ENCODE measurements at places on chromosomes 5 and 9.

GRCh38 chr5:65742565-65743231 is 20.7 kb downstream of the NLN start:
- DNase-seq = no peak

GRCh38 chr5:143390258-143390657 is 13.2 kb downstream of the NR3C1 start:
- DNase-seq = no peak

GRCh38 chr5:44454002-44454401 is 64.8 kb upstream of the FGF10 start:
- no peak for DNase-seq

DNA sequence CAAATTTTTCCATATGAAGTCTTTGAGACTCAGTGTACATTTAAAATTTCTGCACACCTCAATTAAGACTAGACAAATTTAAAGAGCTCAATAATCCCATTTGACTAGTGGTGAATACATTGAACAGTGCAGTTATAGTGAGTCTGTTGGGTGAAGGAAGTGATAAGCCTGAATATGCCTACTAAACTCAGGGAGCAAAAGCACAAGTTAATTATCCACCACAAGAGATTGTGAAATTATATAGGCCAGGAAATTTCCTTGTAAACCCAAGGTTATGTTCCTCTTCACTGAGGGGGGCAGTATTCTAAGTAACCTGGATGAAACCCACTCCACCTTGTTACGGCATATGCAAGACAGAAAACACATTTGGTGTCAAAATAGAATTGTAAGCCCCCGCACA is 612.9 kb upstream of the DAB2 start:
- no peak for DNase-seq

GRCh38 chr5:28850320-28850921 is 1812.0 kb upstream of the CDH9 start:
- DNase-seq = no peak

GRCh38 chr5:180611140-180611850 is 20.0 kb upstream of the SCGB3A1 start:
- no peak for DNase-seq

- DNase-seq = no peak
These were observed 188.2 kb downstream of the CCDC171 start for GRCh38 chr9:15741015-15741414.

GRCh38 chr9:130372057-130372456 is 72.7 kb upstream of the ASS1 start:
- DNase-seq = no peak

- no peak for DNase-seq
These were observed 3.6 kb upstream of the SNAPC4 start for GRCh38 chr9:136403538-136403914.

GRCh38 chr9:124392871-124393460 is 22.3 kb downstream of the PSMB7 start:
- no peak for DNase-seq

- no peak for DNase-seq
These were observed 36.0 kb upstream of the GLIPR2 start for GRCh38 chr9:36100532-36100931.

DNA sequence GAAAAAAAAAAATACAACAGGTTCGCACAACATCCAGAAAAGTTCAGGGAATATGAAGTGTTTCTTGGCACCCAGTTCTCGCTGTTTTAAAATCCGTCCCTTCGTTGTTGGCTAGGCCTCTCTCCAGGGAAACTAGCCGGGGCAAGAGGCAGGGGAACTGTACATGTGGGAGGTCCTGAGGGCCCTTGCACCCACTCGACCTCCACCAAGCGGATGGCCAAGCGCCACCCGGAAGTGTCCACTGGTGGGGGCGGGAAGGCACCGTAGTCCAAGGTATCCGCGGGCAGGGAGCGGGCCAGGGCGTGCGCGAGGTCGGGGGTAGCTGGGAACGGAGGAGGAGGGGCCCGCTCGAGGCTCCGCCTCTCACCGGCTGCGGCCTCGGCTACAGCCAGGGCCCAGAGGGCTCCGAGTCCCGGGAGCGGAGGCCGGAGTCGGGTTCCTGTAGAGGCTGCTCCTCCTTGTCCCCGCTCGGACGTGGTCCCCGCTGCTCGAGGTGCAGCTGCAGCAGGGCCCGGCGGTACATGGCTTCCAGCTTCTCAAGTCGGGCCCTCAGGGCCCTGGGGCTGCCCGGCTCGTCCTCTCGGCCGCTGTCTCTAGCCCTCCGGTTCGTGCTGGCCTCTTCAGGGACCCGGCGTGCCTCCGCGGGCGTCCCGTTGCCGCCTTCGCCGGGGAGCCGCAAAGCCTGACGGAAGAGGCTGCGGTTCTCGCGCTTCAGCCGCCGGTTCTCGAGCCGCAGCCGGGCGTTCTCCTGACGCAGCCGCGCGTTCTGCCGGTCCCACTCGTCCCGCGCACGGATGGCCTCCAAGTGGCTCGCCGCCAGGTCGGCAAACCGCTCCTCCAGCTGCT is 720 bp downstream of the TUSC1 start:
- peak; percentile 62 for DNase-seq

DNA sequence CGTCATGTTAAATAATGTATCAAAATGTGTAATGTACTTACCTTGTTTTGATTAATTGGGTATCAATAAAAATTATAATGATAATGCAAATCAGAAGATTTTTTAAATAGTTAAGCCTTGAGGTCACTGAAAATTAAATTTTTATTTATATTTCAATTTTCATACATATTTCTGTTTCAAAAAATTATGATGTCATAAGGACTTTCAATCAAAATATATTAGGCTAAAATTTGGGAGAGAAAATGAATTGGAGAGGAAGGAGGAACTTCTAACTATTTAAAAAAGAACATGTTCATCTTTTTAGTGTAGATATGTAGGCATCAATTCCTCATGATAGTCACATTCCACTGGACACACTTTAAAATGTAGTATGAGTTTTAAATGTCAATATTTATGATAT is 29.1 kb upstream of the ERAP1 start:
- no peak for DNase-seq

- no peak for DNase-seq
These were observed 95.7 kb downstream of the TRPM3 start for GRCh38 chr9:71025728-71026127.

DNA sequence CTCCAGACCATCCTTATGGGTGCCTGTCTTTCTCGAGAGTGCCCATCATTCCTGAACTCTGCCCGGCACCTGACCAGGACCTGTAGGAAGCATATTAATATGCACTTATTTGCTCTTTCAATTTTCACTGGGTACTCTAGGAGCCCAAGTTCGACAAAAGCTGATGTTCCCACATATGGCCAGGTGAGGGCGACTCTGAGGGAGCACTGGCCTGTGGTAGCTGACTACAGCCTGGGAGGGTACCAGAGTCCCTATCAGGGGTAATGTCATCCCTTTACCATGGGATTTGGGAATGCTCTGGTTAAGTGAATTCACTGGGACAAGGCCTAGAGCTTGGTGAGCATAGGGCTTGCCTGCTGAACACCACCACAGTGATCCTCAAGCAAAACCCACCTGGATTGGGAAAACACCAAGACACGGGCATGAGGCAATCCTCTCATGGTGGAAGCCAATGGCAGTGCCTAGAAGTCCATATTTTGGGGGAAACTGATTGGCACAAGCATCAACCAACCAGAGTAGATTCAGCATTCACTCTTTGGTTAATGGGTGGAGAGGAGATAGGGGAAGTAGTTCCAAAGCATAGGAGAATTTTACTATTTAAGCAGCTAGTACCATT is 112.2 kb downstream of the MTX3 start:
- DNase-seq = no peak

DNA sequence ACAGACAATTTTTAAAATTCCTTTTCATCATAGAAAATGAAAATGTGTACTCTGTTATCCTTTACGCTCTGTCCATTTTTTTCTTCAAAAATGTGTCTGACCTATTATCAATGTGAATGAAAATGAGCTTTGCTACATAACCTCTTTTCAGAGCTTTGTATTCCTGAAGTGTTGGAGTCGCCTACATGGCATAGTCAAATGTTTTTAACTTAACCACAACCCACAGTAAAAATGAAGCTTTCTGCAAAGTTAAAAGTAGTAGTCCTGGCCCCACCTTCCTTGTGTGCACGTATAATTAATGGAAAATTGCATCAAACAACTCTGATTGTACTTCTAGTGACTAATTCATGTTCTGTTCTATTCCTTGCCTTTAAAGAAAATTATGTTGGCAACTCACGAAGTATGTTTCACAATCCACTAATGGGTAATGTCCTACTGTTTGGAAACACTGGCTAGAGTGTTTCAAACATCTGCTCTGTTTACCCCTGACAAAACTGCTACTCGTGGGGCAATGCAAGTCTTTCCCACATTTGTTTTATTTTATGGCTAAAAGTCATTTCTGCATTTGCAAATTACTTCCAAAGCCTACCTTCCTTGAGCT is 18.6 kb upstream of the PSAT1 start:
- no peak for DNase-seq
